Endothelial cell (in vitro differentiated cells): ENCODE measurements at places on chromosomes 5 and 9. TPM values are rescaled to one million over a fixed set of nuclear protein-coding genes. Genes with fewer than 3 reads are reported as not detected.

- H3K4me1 ChIP-seq, result no peaks in the 10 kb centered on the region
- DNase-seq, result no peak
- H3K4me3 ChIP-seq, result no peak overlapping the region
- no peak overlapping the region for H3K27ac ChIP-seq
- peaks cover 6% of the 10 kb centered on the region for H3K36me3 ChIP-seq
- no peaks in the 10 kb centered on the region for H3K27me3 ChIP-seq
Measured at GRCh38 chr5:66551945-66552344, 44.2 kb upstream of the MAST4 start.

DNA sequence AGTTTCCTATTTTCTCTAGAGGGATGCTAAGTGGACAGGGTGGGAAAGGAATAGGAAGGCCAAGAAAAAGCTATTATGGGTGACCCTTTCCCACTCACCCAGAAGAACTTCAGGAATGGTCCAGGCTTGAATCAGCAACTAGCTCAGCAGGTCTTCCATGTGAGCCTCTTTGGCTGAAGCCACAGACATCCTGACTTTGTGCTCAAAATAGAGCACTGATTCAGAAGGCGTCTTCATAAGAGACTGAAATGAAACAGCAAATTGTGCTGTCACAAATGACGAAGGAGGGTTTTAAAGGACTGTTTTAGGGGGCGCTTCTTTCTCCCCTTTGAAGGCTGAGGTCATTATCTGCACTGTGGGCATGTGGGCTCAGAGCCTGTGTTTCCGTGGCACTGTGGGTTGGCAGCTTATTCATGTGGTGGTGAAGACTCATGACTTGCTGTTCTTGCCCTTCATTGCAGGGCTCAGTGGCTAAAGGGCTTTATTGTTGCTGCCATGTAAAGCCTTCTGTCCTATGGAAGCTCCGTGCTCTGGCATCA, 65.8 kb upstream of the NFIL3 start:
- no peak for DNase-seq
- H3K4me1 ChIP-seq, result no peaks in the 10 kb centered on the region
- H3K27ac ChIP-seq, result no peak overlapping the region

GRCh38 chr5:138468133-138468965, 3.1 kb downstream of the EGR1 start:
- peaks cover 2% of the 10 kb centered on the region for H3K4me1 ChIP-seq
- H3K27ac ChIP-seq, result no peak overlapping the region
- H3K36me3 ChIP-seq, result peaks cover 6% of the 10 kb centered on the region
- H3K27me3 ChIP-seq, result peaks cover 27% of the 10 kb centered on the region
- no peak for DNase-seq

- peaks cover 5% of the 10 kb centered on the region for H3K27me3 ChIP-seq
- no peak for DNase-seq
- H3K4me3 ChIP-seq, result no peak overlapping the region
- no peak overlapping the region for H3K27ac ChIP-seq
- no peaks in the 10 kb centered on the region for H3K36me3 ChIP-seq
Measured at GRCh38 chr9:127215268-127216209, 49.0 kb upstream of the GARNL3 start.

- H3K36me3 ChIP-seq, result no peaks in the 10 kb centered on the region
- no peak overlapping the region for H3K27ac ChIP-seq
- peaks cover 2% of the 10 kb centered on the region for H3K27me3 ChIP-seq
- no peak overlapping the region for H3K4me3 ChIP-seq
- no peaks in the 10 kb centered on the region for H3K4me1 ChIP-seq
Measured at GRCh38 chr5:87421307-87421706, 8.6 kb upstream of the CCNH start.

Gene LCN12
- total RNA-seq, result 1.5 TPM

- peaks cover 11% of the 10 kb centered on the region for H3K27me3 ChIP-seq
- peak overlapping the region; percentile 64 for H3K27ac ChIP-seq
- peaks cover 46% of the 10 kb centered on the region for H3K36me3 ChIP-seq
- H3K4me3 ChIP-seq, result peak overlapping the region; percentile 78
Measured at GRCh38 chr5:157562111-157562581, 13.4 kb downstream of the ADAM19 start.

GRCh38 chr9:129336601-129337331, 158.7 kb upstream of the IER5L start:
- H3K27me3 ChIP-seq, result peaks cover 3% of the 10 kb centered on the region
- H3K4me3 ChIP-seq, result peak overlapping the region; percentile 42
- DNase-seq, result no peak
- peaks cover 10% of the 10 kb centered on the region for H3K4me1 ChIP-seq
- H3K27ac ChIP-seq, result no peak overlapping the region

DNA sequence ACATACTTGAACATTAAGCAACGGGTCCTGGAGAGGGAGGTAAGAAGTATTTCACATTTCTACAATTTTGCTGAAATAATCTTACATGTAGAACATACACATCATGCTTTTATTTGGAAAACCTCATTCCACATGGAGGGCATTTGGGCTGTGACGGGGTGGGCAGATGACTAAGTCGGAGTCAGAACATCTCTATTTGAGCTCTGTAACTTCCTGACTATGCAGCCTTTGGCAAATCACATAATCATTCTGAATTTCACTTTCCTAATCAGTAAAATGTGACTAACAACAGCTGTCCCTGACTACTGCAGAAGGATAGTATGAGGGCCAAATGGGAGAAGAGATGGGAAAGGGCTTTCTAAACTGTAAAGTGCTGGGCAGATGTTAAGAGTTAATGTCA, 17.1 kb upstream of the IL6ST start:
- peaks cover 4% of the 10 kb centered on the region for H3K27me3 ChIP-seq
- no peak overlapping the region for H3K4me3 ChIP-seq
- peaks cover 4% of the 10 kb centered on the region for H3K36me3 ChIP-seq

- no peaks in the 10 kb centered on the region for H3K4me1 ChIP-seq
- DNase-seq, result no peak
- H3K4me3 ChIP-seq, result no peak overlapping the region
- H3K27me3 ChIP-seq, result no peaks in the 10 kb centered on the region
- H3K27ac ChIP-seq, result no peak overlapping the region
Measured at GRCh38 chr9:92057226-92057625, 58.0 kb downstream of the SPTLC1 start.

- no peak overlapping the region for H3K4me3 ChIP-seq
- no peak overlapping the region for H3K27ac ChIP-seq
- peaks cover 49% of the 10 kb centered on the region for H3K4me1 ChIP-seq
- peaks cover 3% of the 10 kb centered on the region for H3K36me3 ChIP-seq
Measured at GRCh38 chr5:111229221-111229835, 5.1 kb downstream of the CAMK4 start.

Gene THOC3
- 52.9 TPM for total RNA-seq

Gene MLLT3
- 25.2 TPM for total RNA-seq

Gene CER1
- 5.2 TPM for total RNA-seq

Gene MAMDC2
- 0.10 TPM for total RNA-seq

DNA sequence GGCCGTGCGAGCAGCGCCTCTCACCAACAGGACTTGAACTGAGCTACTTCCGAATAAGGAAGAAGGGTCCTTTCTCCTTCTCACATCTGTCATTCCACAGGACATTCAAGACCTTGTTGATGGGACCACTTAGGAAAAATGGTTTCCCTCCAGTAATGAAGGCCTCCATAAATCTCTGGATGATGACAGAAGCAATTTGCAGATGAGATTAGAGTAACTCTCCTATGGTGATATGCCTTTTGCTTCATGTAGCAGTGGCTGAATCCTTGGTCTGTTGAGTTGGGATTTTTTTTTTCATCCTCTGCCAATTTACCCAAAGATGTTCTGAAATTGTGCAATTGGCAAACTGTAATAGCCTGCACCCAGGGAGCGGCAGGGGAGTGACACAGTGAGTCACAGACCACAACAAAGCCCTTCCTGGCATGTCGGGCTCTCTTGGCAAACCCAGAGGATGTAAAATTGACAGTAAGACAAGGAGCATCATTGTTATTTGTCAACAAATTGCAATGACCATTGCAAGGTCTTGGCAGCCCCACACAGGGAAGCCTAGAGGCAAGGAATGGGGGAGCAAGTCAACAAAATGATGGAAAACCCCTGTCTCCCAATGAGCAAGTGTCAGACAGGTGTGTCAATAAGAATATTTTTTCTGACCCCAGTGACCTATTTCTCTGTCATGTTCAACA, 275.9 kb downstream of the ACTL7B start:
- no peaks in the 10 kb centered on the region for H3K36me3 ChIP-seq
- H3K4me1 ChIP-seq, result peaks cover 3% of the 10 kb centered on the region
- no peak overlapping the region for H3K4me3 ChIP-seq
- no peak overlapping the region for H3K27ac ChIP-seq
- DNase-seq, result no peak

GRCh38 chr9:72633966-72634365, 112.6 kb downstream of the TMC1 start:
- DNase-seq, result no peak
- H3K27ac ChIP-seq, result no peak overlapping the region
- no peaks in the 10 kb centered on the region for H3K4me1 ChIP-seq
- H3K27me3 ChIP-seq, result no peaks in the 10 kb centered on the region

DNA sequence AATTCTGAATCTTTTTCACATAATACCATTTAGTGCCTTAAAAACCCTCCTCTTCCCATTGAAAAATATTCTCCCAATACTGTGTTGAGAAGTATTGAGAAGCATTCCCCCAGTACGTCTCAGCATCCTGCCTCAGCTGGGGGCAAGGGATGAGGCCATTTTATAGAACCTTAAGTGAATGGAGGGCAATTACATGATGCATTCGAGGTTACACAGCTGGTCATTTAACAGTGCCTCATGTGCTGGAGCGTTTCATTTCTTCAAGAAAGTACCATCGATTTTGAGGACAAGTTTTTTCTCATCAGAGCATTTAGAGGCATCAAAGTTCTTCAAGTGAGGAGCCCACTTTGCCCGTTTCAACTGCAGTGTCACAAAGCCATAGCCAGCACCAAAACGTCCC, 135.6 kb downstream of the DOCK2 start:
- no peaks in the 10 kb centered on the region for H3K27me3 ChIP-seq
- H3K4me1 ChIP-seq, result peaks cover 3% of the 10 kb centered on the region
- no peak overlapping the region for H3K4me3 ChIP-seq
- no peaks in the 10 kb centered on the region for H3K36me3 ChIP-seq

DNA sequence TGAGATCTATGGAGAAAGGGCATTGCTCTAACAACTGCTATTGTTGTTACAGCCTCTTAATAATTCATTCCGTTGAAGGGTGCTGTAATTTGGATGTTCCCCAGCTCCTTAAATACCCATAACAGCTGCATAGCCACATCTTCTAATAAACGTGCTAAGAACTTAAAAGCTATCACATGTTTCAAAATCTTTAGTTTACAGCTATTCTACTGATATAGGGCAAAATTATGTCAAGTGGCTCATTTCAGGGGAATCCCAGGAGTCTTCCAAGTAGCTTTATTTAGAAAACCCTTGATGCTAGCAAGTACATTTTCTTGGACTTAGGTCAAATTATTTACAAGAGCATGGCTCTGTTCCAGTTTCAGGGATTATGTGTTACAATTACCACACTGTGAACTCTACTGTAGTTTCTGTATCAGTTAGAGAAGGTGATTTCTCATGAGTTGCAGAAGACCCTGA, 990.4 kb upstream of the ACO1 start:
- no peaks in the 10 kb centered on the region for H3K27me3 ChIP-seq
- H3K4me1 ChIP-seq, result peaks cover 4% of the 10 kb centered on the region
- no peak for DNase-seq
- H3K27ac ChIP-seq, result no peak overlapping the region
- no peak overlapping the region for H3K4me3 ChIP-seq

DNA sequence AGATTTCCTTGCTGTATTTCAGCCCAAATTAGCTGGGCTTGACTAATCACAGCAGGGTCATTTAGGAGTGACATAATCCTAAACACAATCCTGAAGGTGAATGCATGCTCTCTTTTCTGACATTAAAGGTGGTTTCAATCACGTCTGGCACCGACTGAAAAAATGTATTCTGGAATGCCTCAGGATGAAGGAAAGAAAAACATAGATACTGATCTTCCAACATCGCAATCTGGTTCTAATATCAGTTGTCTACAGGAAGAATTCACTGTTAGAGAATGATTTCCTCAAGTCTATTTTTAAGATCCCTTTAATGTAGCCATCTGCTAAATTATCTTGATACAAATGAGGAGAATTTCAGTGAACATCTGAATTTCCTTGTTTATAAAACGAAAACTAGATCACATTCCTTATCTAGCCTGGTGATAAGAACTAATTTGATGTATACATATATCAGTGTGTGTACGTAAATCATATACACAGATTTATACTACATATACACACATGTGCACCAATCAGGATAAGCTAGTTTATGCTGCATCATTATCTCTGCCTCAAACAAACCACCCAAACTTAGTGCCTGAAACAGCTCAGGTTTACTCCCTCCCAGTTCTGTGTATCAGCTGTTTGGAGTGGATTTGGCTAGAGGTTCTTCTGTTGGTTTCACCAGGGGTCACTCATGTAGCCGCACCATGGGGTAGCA, 31.3 kb upstream of the TAS2R1 start:
- H3K4me3 ChIP-seq, result no peak overlapping the region
- H3K36me3 ChIP-seq, result no peaks in the 10 kb centered on the region
- DNase-seq, result no peak
- H3K27ac ChIP-seq, result no peak overlapping the region
- H3K27me3 ChIP-seq, result no peaks in the 10 kb centered on the region

GRCh38 chr5:95027775-95028174, 257.1 kb downstream of the MCTP1 start:
- peaks cover 2% of the 10 kb centered on the region for H3K27me3 ChIP-seq
- no peaks in the 10 kb centered on the region for H3K4me1 ChIP-seq
- no peak overlapping the region for H3K27ac ChIP-seq
- no peak overlapping the region for H3K4me3 ChIP-seq
- no peaks in the 10 kb centered on the region for H3K36me3 ChIP-seq

Gene CDC20B
- total RNA-seq, result not detected
